ENCODE measurements at places on chromosomes 1 and 21. TPM values are rescaled to one million over a fixed set of nuclear protein-coding genes. Genes with fewer than 3 reads are reported as not detected.
A peak's percentile ranks its signal among the peaks of the same experiment; 100 is the strongest.

CELA2B gene
- not detected for total RNA-seq

SMCP gene
- not detected for total RNA-seq

PLA2G2A gene
- total RNA-seq = not detected

ZNF362 gene
- 17.5 TPM for total RNA-seq

GRHL3 gene
- total RNA-seq = 16.7 TPM

CD244 gene
- not detected for total RNA-seq

PDE4B gene
- total RNA-seq = 0.26 TPM

VPS45 gene
- 24.9 TPM for total RNA-seq

AADACL4 gene
- total RNA-seq = not detected

DNA sequence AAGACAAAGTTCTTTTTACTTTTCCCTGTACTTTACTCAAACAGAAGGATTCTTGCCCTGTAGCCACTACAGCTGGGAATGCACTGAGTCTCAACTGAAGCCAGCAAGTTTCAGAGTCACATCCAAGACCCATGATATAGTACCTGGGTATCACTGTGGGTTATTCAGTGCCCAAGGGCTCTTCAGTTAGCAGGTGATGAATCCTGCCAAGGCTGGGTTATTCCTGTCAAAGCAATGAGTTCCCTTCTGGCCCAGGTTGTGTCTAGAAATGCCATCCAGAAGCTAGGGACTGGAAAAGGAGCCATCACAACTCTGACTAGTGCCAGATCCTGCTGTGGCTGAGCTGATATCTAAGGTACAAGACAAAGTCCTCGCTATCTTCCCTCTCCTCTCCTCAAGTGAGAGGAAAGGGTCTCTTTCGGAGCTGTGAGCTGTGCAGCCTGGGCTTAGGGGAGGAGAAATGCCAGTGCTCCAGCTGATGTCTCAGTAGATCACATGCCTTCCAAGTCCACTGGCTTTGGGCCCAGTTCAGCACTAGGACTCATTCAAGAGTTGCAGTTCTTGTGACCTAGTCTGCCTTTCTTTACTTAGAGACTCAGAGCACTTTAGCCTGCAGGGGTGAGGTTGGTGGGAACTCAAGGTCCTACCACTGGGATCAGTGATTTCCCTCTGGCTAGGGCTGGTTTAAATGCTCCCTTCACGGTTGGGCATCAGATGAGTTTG, 369.4 kb downstream of the TBX15 start:
- no peak for DNase-seq

DNA sequence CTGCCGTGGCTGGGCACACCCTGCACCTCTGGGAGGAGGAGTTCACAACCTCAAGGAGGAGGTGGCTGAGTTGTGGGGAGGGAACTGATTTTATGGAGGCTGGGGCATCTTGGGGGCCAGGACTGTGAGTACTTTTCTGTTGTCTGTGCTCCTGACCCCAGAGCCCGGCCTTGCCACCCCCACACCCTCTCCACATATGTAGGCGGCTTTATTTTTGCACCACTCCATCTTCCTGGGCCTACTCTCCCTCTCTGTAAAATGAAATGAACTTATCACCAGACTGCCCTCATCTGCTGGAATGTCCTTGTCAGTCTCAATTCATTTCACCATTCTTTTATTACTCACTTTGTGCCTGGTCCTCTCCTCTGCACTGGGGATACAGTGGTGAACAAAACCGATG, 12.8 kb downstream of the FOXD2 start:
- DNase-seq = no peak

- DNase-seq = no peak
Observed at GRCh38 chr1:31368611-31369107, 4.2 kb downstream of the FABP3 start.

GRCh38 chr1:186813420-186813819, 15.3 kb upstream of the PLA2G4A start:
- DNase-seq = no peak

DNA sequence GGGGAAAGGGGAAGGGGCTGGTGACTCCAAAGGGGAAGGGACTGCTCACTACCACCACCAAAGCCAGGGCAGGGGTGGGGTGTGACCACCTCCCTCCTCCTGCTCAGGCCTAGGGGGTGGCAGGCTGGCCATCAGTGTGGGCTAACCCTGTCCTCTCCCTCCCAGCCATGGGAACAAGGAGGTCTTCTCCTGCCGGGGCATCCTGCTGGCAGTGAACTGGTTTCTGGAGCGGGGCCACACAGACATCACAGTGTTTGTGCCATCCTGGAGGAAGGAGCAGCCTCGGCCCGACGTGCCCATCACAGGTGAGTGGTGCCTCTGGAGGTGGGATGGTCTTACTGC, 5.7 kb downstream of the ZC3H12A start:
- DNase-seq = no peak

DNA sequence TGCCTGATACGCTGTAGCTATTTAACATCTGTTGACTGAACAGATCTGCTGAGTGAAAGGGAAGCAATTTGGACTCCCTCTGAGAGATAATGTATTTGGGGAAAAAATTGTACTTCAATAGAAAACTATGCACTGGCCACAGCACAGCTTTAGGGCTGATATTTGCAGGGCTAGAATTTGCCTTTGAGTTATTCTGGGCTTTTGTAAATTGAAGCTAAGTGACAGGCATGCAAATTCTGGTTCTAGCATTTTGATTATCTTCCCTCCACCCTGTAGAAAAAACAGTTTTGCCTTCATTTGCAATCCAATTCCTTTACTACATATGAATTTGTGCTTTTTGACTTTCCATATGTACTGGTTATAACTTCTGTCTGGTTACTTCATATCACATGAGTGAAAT, 7.9 kb downstream of the KYAT3 start:
- no peak for DNase-seq

- DNase-seq = peak; percentile 84
Observed at GRCh38 chr1:154937085-154937987, 817 bp upstream of the PMVK start.

- DNase-seq = no peak
Observed at GRCh38 chr1:177809819-177810218, 160.0 kb downstream of the SEC16B start.

DNA sequence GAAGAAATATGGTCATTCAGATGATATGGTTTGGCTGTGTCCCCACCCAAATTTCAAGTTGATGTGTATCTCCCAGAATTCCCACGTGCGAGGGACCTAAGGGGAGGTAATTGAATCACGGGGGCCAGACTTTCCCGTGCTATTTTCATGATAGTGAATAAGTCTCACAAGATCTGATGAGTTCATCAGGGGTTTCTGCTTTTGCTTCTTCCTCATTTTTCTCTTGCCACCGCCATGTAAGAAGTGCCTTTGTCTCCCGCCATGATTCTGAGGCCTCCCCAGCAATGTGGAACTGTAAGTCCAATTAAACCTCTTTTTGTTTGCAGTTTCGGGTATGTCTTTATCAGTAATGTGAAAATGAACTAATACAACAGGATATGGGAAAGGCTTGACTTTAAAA, 1.4 kb upstream of the DPM3 start:
- no peak for DNase-seq

DNA sequence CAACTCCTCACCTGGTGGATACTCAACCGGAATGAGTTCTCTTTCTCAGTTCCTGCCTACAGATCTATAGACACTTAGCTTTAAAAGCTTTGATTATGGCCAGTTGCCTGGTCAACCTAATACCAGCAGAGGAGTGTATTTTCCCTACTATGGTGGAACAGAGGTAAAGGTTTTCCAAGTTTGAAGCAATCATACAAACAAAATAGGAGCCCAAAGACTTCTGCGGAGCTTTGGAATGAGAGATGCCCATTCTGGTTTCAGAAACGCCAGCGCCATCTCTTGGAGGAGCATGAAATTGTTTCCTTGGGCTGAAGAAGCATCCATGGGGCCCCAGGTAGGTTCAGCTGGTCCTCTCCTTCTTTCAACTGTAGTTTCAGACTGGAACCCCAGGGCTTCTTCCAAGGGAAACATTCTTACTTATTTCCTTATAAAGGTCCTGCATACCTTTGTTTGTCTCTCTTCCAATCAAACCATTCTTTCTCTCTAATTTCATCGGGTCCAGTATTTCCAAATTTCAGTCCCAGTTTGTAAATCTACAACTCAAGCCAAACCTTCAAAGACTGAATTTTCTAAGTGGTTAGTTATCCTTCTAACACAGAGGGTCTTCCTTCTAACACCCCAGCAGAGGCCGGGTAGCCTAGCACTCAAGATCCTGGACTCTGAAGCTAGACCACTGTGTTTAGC, 95.9 kb downstream of the KCNJ15 start:
- DNase-seq = no peak

DNA sequence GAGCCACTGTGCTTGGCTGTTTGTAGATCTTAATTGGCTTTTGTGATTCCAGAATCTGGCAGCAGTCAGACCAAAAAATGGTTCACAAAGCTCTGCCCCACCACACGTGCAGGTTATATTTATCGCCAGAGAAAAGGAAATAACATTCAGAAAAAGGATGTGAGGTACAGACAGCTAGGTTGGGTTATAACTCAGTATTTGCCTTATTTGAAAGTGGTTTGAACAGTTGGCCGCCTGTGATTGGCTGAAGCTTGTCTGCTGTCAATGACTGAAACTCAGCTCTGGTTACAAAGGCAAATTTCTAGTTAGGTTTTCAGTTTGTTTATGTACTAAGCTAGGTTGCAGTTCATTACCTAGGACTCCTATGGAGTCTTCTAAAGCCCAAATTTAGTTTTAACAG, 9.6 kb downstream of the SH3BGR start:
- no peak for DNase-seq

- DNase-seq = no peak
Observed at GRCh38 chr1:20402585-20403422, 83.2 kb downstream of the CAMK2N1 start.

- DNase-seq = no peak
Observed at GRCh38 chr1:223704921-223705878, 7.1 kb upstream of the CAPN2 start.

DNA sequence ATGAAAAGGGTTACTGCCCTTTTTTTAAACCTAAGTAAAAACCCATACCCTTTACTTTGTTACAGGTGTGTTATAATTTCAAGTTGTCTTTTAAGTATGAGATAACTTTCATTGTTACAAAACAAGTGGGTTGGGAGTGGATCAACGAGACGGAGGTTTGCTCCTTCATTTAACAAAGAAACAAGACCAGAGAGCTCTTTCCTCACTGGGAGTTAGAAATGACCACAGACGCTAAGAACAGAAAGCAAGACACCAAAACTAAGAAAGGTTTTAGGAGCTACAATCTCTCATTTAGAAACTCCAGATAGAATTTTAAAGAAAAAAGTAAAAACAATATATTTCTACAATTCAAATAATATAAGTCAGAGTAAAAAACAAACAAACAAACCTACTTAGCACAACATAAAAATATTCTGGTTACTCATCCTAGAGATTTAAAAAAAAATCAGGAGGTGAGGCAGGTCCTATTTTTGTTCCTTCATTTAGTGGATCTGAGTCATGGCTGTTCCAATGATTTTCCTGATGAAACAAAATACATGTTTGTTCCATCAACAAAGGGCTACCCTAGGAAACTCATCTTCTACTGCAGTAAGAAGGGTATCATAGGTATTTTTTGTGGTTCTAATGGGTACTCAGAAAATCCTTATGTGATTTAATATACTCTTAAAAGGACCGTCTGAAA, 33.0 kb downstream of the APP start:
- DNase-seq = peak; percentile 32

GRCh38 chr1:108049178-108049819, 84.3 kb upstream of the VAV3 start:
- no peak for DNase-seq

GRCh38 chr21:35533893-35534292, 484.8 kb upstream of the RUNX1 start:
- DNase-seq = no peak

- DNase-seq = no peak
Observed at GRCh38 chr1:184648856-184649201, 105.8 kb downstream of the EDEM3 start.

- DNase-seq = no peak
Observed at GRCh38 chr21:16454399-16454798, 724.6 kb downstream of the USP25 start.

DNA sequence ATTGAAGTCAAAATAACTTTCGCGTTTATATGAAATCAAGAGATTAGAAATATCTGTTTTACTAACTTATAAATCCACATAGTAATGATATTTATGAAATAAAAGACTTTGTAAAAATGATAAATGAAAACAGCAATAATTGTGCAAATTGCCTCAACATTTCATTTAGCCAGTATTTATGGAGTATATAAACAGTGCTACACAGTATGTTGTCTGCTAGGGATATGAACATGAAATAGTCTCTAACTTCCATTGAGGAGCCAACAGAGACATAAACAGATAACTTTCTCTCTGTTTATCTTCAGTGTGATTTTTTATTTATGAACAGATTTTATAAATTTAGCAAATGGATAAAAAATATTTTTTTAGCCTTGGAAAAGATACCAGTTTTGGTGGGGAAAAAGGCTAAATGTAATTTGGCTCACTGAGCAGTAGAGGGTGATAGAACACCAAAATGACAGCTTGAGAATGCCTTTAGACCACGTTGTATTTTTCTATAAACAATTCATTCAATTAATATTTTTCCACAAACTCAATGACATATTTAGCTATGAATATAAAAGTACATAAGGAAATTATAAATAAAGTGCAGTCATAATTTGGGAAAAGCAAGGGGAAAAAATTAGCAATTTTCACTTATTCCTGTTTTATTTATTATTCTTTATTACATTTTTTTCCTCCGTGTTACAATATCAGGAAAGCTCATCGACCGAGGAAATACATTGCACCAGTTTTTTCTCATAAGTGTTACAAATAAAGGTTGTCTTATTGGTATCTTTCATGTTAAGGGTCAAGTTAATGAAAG, 47.5 kb upstream of the EEIG2 start:
- no peak for DNase-seq

DNA sequence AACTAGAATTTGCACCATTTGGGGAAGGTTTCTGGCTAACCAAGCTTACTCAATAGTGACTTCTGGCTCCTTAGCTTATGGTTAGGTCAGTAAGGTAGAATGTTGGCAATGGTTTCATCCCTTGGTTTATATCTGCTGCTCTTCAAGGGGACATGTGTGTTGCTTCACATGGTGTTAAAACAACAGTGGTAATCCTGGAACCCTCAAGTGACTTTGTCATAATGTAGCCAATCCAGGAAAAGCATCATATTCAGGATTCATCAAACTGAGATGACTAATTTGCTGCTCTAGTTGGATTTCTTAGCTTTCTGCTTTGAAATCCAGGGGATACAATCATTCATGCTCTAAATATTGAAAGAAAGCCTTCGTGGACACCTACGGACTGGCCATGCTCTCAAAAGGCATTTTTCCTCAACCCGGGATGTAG, 108.7 kb downstream of the RGL1 start:
- no peak for DNase-seq

- no peak for DNase-seq
Observed at GRCh38 chr1:100631015-100631551, 88.5 kb upstream of the VCAM1 start.

GRCh38 chr1:18041102-18041501, 66.5 kb upstream of the IGSF21 start:
- DNase-seq = no peak

- no peak for DNase-seq
Observed at GRCh38 chr1:56430141-56430839, 149.1 kb downstream of the PLPP3 start.

DNA sequence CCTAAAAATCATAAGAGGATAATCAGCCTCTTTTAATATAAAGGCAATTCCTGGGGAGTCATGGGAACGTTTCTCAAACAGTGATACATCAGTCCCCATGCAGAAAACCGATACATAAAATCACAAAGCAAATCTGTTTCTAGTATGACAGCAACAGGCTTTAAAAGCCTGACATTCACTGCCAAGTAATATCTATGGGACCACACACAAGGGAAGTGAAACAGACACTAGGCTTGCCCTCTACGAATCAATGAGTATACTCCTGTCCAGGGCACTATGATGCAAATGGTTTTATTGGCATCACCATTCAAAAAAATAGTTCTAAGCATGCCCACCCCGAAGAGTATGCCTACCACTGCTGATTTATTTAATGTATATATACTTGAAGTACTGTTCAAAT, 54.4 kb downstream of the TIAM1 start:
- DNase-seq = no peak
